ENCODE measurements at places on chromosomes 2 and 18. TPM values are rescaled to one million over a fixed set of nuclear protein-coding genes. Genes with fewer than 3 reads are reported as not detected.

Gene SULT1C2
- 0.48 TPM for total RNA-seq

- no peak for DNase-seq
Observed at GRCh38 chr18:80253871-80254492, 6.7 kb upstream of the PARD6G start.

DNA sequence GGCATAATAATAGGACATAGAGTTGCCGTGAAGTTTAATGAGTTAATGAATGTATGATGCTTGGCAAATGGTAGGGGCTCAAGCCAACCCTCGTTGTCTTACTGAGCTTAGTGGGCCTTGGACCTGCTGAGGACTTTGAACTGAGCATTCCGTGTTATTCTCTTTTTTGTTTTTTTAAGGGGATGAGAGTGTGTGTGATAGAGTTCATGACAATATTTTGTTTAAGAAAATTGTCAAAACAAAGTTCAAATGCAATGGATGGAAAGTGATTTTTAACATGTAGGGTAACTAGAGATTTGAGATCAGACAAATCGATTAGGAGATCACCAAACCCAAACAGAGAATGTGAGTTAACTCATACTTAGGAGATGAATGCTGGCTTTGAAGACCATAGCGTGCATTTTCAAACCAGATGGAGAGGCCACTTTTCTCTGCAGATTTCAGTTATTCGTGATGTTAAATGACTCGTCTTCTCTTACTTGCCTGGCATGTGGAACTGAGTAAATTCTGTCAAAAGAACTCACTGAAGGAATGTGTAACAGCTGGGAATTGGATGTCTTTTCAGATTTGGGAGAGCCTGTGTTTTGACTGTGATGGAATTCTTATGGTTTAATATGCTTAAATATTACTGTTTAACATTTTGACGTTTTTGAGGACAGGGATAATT lies 88.7 kb downstream of the NEDD4L start:
- no peak for DNase-seq

DNA sequence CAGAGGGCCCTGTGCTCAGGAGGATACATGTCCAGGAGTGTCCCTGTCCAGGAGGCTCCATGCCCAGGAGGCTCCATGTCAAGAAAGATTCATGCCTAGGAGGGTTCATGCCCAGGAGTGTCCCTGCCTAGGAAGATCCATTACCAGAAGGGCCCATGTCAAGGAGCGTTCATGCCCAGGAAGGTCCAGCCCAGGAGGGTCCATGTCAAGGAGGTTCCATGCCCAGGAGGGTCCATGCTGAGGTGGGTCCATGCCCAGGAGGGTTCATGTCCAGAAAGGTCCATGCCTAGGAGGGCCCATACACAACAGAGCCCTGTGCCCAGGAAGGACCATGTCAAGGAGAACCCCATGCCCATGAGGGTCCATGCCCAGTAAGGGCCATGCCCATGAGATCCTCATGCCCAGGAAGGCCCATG lies 7.0 kb downstream of the GPR35 start:
- DNase-seq = no peak

GRCh38 chr18:75053028-75053629 lies 155.8 kb downstream of the PTGR3 start:
- DNase-seq = no peak

DNA sequence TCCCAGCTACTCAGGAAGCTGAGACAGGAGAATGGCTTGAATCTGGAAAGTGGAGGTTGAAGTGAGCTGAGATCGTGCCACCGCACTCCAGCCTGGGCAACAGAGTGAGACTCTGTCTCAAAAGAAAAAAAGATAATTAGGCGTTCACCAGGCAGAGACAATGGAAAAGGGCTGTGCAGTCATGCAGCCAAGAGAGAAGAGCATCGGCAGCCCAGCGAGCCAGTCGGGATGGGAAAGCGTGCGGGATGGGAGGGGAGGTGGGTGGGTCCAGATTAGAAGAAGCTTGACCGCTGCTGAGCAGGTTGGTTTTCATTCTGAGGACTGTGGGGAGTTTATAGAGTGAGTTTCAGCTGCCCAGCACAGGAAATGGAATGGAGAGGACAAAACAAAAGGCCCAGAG lies 15.0 kb upstream of the CYS1 start:
- DNase-seq = no peak

Gene TWIST2
- 1.9 TPM for total RNA-seq

Gene PTCD3
- total RNA-seq = 134 TPM

GRCh38 chr2:172614932-172615331 lies 59.0 kb downstream of the PDK1 start:
- no peak for DNase-seq

- no peak for DNase-seq
Observed at GRCh38 chr2:49619804-49620203, 465.5 kb upstream of the FSHR start.

- no peak for DNase-seq
Observed at GRCh38 chr2:29317801-29318485, 202.7 kb downstream of the CLIP4 start.

Gene FAM237A
- total RNA-seq = not detected

DNA sequence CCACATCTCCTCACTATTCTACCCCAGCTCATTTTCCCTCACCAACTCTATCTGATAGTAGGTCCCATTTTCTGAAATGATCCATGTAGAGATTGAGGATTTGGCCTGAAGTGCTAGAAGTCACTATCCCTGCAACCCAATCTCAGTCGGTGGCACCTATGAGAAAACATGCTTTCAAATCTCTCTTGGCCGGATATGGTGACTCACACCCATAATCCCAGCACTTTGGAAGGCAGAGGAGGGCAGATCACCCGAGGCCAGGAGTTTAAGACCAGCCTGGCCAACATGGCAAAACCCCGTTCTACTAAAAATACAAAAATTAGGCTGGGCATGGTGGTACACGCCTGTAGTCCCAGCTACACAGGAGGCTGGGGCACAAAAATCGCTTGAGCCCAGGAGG lies 19.1 kb upstream of the MARCHF4 start:
- no peak for DNase-seq

- DNase-seq = no peak
Observed at GRCh38 chr2:222566229-222566628, 89.7 kb downstream of the FARSB start.

GRCh38 chr2:26330114-26330549 lies 15.8 kb upstream of the SELENOI start:
- DNase-seq = peak; percentile 93

DNA sequence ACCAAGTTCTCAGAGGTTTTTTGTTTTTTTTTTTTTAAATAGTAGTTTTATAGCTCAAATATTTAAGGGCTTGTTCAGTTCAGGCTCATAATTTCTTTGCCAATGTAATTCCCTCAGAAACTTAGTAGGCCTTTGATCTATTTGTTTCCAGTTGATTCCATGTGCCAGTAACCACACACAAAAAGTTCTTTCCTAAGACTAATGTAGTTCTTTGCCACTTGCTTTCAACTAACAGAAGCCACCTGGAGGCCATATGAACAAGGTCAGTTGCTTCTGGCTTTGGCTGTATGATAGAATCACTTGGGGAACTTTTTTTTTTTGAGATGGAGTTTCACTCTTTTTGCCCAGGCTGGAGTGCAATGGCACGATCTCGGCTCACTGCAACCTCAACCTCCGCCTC lies 100.7 kb downstream of the DTNB start:
- DNase-seq = no peak

DNA sequence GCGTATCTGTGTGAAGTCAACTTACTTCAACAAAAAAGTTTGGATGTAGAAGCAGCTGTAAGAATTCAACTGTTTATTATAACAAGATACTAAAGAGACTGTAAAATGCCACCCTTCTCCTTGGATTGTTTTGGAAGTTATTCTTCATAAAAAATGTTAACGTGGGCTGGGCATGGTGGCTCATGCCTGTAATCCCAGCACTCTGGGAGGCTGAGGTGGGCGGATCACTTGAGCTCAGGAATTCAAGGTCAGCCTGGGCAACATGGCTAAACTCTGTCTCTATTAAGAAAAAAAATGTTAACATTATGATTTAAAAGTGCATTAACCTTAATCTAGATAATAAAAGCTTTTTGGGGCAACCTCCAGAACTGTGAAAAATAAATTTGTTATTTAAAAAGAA lies 7.7 kb downstream of the CIAO1 start:
- DNase-seq = no peak

GRCh38 chr18:74139888-74140287 lies 7.7 kb downstream of the FBXO15 start:
- DNase-seq = no peak

Gene SMC6
- total RNA-seq = 12.1 TPM

GRCh38 chr2:101946372-101947039 lies 45.3 kb upstream of the IL1R2 start:
- no peak for DNase-seq

DNA sequence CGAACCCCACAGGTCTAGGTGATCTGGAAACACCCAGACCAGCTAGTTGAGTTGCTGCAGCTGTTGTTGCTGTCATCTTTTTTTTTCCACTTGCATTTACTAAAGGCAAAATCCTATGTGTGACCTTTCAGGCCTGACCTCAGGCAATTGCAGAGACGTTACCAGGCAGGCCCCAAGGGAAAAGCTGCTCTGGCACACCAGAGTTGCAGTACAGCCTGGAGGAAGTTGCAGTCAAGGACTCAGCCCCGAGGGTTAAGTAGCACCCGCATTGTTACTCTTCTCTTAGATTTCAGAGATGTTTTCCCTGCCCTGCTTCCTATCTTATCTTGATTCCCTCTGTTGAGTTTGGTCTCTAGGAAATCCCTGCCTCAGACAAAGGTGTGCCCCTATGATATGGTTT lies 45.2 kb upstream of the SMAD2 start:
- no peak for DNase-seq

DNA sequence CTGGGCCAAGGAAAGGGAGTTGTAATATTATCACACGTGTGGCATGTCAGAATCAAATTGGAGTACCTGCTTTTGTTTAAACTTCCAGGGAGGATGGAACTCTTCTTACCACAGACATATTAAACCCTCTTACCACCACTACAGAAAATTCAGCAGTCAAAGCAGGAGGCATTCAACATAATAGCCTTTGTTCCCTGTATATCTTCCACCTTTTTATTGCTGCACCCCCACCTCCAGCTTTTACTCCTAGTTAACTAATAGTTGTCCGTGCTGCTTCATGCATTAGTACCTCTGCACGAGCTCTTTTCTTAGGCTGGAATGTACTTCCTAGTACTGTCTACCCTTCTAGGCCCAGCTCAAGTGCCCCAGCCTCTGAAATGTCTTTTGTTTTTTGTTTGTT lies 14.9 kb upstream of the NR4A2 start:
- DNase-seq = no peak

- DNase-seq = no peak
Observed at GRCh38 chr18:31048216-31048615, 5.7 kb upstream of the DSC3 start.

- no peak for DNase-seq
Observed at GRCh38 chr2:24825883-24826772, 32.9 kb downstream of the CENPO start.

- no peak for DNase-seq
Observed at GRCh38 chr2:159922563-159922962, 124.6 kb upstream of the CD302 start.

Gene RAB3GAP1
- 47.4 TPM for total RNA-seq

DNA sequence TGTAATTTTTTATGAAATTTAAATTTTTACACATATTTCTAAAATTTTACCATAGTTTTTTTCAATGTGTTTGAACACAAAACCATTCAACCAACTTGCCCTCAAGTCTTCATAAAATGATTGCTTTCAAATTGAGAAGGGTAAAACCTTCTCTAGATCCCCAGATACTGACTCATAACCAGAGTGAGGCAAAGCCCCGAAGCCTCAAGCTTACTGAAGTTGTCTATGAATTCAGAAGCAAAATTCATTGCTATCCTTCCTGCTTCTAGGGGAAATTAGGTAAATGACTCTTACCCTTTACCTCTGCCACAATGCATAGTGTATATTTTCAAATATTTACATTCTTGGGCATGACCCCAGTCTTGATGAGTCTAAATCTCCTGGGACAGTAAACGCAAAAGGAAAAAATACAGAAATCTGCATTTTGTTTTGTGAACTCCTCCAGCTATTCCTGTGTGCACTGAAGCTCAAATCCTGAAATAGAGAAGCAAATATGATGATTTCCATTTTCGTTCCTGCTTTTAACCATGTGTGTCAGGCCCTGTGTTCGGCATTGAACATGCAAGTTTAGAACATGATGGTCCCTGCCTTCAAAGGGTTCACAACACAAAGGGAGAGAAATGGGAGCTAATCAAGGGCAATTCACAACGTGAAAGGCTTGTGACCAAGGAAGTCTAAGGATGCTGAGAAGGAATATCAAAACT lies 246.3 kb downstream of the SUCLG1 start:
- DNase-seq = no peak

DNA sequence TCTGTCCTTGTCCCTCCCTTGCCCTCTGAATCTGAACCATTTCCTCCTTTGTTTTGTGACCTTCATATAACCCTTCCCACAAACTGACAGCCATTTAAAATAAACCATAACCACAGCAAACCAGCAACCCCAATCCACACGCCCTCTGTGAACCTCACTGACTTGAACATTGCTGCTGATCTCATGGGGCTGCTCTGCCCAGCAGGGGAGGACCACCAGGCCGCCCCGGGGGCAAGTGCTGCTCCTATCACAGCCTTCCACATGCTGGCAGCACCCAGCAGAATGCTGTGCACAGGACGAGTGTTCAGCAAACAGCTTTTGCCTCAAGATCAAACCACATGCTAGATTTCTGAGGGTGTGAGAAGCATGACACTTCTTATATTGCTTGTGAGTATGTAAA lies 73.9 kb upstream of the UXS1 start:
- DNase-seq = no peak

Gene GALNT14
- 0.67 TPM for total RNA-seq

DNA sequence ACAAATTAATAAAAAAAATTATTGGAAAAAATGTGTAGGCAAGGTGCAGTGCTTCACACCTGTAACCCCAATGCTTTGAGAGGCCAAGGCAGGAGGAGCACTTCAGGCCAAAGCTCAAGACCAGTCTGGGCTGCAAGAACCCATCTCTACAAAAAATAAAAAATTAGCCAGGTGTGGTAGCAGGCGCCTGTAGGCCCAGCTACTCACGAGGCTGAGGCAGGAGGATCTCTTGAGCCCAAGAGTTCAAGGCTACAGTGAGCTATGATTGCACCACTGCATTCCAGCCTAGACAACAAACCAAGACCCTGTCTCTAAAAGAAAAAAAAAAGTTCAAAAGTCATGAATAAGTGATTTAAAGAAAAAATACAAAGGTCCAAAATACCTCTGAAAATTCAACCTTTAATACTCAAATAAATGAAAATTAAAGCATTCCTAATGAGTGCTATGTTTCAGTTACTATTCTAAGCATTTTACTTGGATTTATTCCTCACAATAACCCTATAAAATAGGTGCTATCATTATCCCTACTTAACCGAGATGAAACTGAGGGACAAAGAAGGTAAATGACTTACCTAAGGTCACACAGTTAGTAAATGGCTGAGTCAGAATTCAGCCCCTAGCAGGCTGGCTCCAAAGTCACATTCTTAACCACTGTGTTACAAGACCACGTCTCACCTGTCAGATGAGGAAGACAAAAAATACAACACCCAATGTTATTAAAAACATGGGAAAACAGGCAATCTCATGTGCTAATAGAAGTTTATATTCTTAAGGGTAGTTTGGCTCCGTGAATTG lies 36.4 kb upstream of the PCBP1 start:
- DNase-seq = no peak

Gene SUMO1
- total RNA-seq = 64.6 TPM

Gene RNASEH1
- 20.8 TPM for total RNA-seq

DNA sequence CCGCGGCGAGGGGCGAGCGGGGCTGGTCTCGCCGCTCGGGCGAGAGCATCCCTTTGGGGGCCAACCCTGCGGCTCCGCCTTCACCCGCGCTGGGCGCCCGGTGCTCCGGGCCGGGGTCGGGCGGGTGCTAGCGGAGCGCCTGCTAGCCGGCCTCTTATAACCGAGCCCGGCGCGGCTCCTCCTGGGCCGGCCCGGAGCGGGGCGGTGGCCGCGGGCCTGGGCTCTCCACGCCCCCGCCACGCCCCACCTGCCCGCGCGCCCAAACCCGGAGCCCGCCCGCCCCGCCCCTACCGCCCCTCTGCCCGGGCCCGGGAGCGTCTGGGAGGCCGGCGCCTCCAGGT lies at the start of gene FOXI3:
FOXI3 (minus strand) TSS at position 129 of the 341 bp plus-strand sequence. CDS start 158 bp downstream, outside the sequence.
- no peak for DNase-seq
